NCI-H1930 (cell line): ENCODE measurements at places on chromosomes 16 and 17.

DNA sequence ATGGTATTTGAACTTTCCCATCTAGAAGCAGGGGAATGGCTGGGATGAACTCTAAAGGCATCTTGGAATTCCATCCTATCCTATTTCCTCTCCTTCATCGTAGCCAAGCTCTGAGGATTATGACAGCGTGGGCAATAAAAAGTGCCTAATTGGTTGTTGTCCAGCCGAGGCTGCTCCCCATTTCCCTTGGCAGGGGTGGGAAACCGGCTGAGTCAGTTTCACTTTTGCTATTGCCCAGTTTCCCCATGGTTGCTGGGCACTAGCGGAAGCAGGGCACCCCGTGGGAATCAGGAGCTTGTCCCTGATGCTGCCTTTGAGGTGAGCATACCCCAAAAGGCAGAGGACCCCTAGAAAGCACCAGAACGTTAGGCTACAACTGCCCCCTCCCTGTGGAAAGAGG, 13.8 kb upstream of the SP2 start:
- DNase-seq = no peak

GRCh38 chr17:66375121-66375520, 72.7 kb downstream of the PRKCA start:
- no peak for DNase-seq

GRCh38 chr16:63461248-63461841, 1425.1 kb upstream of the CDH8 start:
- peak; percentile 27 for DNase-seq

- DNase-seq = no peak
Measured at GRCh38 chr17:63659850-63660249, 37.6 kb downstream of the MAP3K3 start.

DNA sequence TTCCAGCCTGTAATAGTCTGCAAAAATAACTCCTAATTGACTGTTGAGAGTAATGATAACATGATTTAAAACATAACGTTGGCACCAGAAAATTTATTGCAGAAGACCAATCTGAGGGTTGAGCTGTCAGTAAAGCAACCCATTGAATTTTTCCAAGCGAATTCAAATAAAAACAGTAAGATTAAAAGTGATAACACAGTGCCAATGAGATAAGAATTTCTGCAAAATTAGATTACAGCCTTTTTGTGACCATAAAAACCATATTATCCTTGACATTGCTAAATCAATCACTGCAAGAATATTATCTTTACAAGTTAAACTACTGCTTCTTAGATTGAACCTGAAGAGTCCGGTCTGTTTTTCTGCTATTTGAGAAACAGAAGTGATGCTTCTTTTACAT, 341.4 kb downstream of the CDH11 start:
- DNase-seq = no peak

DNA sequence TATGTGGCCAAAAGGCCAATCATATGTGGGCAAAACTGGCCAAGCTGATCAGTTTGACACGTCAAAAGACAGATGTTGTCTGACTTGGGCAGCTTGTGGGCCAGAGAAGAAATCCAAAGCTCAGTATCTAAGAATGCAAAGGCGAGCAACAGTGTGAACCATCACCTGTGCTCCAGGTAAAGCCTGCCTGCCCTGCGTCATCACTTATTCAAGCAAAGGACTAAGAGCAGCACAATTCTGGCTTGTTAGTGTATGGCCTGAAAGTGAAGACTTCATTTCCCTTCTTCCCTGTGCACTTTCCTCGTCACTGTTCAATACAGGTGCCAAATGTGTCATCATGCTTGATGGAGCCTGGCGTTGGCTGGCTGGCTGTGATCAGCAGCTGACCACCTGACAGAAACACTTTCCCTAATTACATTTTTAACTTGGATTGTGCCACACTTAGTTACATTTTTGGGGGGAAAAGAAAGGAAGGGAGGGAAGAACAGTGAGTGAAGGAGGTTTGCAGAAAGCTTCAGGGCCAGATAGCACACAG, 4.7 kb downstream of the FAM20A start:
- DNase-seq = no peak

- DNase-seq = no peak
Measured at GRCh38 chr17:79849953-79850352, 10.7 kb upstream of the CBX4 start.

- DNase-seq = no peak
Measured at GRCh38 chr16:12086822-12087221, 110.3 kb downstream of the SNX29 start.

DNA sequence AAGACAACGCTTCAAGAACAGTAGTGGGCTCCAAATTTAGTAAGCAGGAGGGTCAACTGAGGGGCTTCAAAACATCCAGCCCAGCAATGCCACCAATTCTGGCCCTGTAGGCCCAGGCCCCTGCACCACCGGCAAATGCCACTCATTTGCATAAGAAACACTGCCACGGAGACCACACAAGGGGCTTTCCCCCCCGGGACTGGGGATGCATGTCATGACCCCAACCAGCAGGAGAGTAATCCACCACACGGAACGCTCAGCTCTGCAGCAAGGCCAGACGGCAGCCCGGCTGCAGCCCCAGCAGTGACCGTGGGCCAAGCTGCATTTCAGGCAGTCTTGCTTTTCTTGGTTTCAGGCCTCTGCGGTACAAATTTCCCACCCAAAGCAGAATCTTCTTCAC, 14.1 kb downstream of the TMEM11 start:
- DNase-seq = no peak
